ENCODE measurements at places on chromosomes 6 and 20.
A peak's percentile ranks its signal among the peaks of the same experiment; 100 is the strongest.

DNA sequence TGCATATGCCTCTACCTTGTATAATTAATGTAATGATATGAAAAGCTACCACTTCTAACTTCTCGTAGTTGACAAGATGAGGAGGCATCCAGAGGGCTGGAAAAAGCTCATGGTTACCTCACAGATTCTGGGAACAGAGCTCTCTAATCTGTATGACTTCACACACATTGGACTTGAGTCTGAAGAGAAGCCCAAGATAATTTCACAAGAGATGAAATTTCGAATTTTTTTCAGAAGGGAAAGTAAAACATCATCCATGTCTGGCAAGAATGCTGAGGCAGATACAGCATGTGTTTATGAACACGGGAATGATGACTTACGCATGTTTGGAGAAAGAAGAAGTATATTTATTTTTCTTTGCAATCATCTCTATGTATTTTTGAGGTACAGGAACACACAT, 141.8 kb upstream of the TENT5A start:
- DNase-seq = no peak

GRCh38 chr20:57435498-57436222, 44.5 kb downstream of the RBM38 start:
- DNase-seq = peak; percentile 88

DNA sequence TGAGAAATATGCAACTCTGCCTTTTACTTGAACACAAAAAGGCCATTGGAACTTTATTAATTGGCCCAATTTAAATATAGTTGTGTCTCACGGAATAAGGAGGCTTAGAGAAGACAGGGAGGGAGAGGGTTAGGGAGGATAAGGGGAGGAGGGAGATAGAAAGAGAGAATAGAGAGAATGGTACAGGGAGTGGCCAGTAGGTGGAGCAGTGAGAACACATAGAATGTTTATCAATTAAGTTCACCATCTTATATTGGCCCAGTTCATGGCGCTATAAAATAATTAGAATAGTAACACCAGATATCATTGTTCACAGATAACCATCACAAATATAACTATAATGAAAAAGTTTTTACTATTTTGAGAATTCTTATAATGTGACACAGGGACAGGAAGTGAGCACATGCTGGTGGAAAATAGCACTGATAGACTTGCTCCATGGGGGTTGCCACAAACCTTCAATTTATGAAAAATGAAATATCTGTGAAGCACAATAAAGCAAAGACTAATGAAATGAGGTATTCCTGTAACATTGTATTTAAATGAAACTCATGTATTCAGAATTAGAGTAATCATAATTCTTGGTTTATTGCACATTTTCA, 374.1 kb upstream of the MANEA start:
- DNase-seq = no peak

DNA sequence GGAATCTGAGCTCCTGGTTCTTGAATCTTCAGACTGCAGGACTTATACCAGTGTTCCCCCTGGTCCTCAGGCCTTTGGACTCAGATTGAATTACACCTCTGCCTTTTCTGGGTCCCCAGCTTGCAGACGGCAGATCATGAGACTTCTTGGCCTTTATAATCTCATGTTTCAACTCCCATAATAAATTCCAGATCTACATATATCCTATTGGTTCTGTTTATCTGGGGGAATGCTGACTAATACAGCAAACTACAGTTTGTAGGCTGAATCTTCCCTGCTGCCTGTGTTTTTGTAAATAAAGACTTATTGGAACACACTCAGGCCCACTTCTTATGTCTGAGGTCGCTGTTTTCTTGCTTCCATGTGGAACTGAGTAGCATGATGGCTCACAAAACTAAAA, 184.7 kb downstream of the HDGFL1 start:
- DNase-seq = no peak

DNA sequence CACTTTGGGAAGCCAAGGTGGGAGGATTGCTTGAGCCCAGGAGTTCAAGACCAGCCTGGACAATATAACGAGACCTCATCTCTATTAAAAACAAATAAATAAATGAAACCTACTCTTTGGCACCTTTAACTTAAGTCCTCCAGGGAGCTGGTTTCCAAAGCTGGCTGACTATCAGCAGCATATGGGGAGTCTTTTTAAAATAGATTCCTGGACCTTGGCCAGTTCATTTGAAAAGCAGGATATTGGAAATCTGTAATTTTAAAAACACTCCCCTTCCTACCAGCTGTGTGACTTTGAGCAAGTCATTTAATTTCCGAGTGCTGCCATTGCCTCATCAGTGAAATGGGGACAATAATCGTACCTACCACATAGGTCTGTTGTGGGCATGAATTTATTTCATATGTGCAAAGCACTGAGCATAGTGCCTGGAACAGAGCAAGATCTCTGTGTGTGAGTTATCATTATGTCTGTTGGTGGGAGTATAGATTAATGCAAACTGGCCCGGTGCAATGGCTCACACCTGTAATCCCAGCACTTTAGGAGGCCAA, 40.9 kb upstream of the PTPN1 start:
- no peak for DNase-seq

DNA sequence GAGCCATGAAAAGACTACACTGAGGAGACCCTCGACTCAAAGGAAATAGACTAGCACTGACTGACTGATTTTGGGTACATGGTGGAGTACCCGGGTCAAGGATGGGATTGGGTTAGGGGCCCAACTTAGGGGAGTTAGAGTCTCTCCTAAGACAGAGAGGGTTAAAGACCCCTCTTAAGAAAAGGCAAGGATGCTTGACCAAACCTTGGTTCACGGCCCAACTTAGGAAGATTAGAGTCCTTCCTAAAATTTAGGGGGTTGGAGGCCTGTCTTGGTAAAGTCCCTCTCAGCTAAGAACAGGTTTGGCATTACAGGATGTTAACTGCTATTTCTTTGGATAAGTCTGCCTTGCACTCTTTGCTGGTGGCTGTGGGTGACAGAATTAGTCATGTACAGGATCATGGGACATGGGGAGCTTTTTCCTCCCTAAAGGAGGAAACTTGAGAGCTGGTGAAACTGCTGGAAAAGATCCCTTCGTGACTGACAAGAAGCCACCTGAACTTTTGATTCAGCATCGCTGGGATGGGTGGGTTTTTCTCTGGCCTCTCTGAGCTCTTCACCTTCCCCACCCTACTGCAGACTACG, 12.3 kb upstream of the SLC22A16 start:
- no peak for DNase-seq

DNA sequence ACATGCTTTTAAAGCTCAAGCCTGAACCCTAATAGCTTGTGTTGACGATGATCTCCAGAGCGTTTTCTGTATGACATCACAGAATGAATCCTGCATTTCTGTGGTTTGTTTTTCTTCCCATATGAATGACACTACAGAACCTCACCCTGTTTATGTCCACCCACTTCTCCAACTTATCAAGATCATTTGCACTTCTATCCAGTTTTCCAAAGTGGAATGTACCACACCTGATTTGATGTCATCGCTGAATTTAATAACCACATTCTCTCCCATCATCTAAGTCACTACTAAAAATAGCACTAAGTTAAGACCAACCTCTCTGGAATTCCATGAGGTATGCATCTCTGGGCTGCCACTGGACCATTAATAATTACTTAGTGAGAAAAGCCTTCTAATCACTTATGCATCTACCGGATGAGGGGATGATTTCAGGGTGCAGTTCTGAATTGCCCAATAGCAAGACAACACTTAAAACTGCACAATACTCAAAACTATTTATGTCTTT, 33.3 kb upstream of the CITED2 start:
- no peak for DNase-seq

DNA sequence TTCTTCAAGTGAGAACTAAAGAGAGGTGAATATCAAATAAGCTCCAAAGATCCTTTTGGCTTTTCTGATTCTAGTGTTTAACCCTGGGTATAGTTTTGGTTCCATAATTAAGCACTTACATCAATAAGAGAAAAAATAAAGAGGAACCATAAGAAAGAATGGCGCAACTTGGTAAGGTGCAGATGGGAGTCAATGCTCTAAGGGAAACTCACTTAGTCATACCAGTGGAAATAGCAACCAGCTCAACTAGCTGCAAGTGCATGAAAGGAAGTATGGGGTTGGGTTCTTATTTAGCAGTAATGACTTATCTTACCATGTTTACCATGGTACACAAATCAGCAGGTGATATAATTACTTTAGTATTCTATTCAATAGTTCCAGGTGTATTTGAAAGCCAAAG, 296.5 kb upstream of the RUNX2 start:
- no peak for DNase-seq

- DNase-seq = no peak
Observed at GRCh38 chr6:144447472-144447871, 162.3 kb downstream of the UTRN start.

DNA sequence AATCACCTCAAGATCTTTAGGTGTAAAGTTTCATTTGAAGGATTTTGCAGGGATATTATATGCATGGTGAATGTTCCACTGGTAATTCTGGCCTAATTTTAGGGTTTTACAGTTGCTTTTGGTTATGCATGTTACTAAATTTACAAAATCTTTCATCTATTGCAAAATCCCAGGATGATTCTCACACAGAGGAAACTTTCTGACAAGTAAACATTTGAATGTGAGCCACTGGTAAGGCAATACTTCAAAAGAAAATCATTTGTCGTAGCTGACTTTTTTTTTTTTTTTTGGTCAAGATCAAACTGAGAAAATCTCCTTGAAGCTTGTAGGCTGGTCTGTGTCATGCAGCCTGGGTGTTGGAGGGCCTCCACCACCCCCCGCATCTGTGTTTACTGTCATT, 141.9 kb upstream of the EXOC2 start:
- DNase-seq = no peak

DNA sequence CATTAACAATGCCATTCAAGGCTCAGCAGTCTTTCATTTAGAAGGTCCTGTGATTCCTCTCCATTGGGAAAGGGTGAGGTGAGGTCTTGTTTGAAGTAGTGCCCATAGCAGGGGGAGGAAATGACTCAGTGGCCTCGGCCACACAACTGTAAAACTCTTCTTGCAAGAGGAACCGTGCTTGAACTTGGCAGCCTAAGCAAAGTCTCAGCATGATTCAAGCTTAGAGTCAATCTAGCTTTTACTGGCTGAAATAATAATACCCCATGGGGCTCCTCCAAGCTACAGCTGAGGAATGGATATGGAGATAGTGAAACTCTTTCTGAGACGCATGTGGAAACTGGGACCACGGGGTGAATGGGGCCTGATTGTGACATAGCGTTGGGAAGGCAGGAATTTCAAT, 428.2 kb downstream of the BMP2 start:
- DNase-seq = no peak

GRCh38 chr20:45958593-45958992, 13.4 kb downstream of the ZNF335 start:
- DNase-seq = no peak

- no peak for DNase-seq
Observed at GRCh38 chr6:105678516-105678915, 275.6 kb upstream of the PREP start.

- DNase-seq = no peak
Observed at GRCh38 chr6:30530014-30530413, 26.3 kb downstream of the GNL1 start.

DNA sequence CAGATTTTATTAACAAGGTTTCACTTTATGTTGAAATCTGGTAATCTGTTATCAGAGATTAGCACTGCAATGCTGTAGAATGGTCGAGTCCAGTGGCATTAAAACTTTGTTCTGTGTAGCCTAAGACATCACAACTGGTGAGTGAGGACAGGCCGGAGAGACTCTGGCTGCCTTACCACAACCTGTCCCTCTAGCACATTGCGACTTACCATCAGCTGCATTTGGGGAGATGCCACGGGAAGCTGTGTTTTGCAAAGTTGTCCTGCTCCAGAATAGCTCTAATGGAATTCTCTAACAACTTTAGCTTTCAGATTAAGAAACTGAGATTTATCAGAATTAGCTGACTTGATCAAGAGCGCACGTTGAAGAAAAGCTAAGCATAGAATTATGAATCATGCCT, 493.3 kb downstream of the MAFB start:
- DNase-seq = no peak

DNA sequence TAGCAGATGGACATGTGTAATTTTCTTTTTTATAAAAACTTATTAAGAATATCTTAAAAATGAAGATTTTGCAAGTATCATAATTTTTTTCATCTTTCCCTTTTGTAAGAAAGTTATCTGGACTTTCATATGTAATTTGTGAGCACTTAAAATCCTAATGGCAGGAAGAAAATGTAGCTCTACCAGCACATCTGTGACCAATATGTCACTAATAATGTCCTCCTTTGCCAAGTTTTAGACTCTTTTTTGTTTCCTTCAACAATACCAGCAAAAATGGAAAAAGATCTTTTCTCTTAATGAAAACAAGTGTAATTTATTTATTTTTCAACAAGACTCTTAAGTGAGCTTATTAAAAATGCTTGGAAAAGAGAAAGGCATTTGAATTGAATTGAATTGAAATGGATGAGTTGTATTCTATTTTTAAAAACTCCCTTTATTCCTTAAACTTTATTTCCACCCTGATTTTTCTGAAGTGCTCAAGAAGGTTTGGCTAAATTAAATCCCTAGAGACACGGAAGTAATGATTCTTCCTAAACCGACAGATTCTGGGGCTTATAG, 110.7 kb downstream of the KIF6 start:
- no peak for DNase-seq

DNA sequence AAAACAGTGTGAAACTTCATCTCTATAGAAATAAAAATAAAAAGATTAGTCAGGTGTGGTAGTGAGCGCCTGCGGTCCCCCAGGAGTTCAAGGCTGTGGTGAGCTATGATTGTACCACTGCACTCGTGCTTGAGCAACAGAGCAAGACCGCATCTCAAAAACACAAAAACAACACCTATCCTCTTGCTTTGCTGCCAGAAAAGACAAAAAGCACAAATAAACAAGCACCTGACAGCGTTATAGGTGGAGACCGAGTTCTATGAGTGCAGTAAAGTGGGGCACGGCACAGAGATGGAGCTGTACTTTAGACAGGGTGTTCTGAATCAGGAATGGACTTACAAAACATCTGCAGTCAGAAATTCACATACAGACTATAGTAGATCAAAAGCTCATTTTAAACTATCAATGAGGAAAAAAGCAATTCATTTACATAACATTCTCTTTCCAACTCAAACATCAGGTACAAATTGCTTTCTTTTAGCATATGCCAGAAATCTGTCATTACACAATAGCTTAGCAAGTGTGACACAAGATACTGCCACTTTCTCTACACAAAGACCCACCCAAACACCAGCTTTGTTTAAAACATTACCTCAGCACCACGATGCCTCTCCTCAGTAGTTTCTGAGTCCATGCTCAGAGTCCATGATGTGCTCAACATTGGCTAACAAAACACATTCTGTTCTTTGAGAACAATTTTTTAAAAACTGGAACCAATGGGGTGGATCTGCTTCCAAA, 10.1 kb downstream of the EZR start:
- no peak for DNase-seq

DNA sequence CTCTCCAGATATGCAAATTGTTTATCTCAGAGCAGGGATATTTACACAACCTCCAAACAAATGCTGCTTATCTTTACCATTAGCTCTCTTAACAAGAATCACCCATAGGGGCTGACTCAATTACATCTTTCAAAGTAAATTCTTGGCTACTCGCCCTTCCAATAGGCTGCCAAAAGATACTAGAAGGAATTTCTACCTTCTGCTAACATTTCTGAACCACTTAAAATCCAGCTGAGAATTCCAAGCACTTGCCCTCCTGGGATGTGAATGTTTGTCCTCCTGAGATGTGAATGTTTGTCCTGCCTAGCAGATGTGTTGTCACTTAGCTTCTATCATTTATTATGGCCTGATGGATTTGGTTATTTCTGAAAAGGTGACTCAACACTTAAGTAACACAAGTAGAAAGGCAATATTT, 388.0 kb downstream of the GJA1 start:
- DNase-seq = no peak

- DNase-seq = no peak
Observed at GRCh38 chr20:57941604-57942381, 232.0 kb upstream of the PMEPA1 start.

Measured in NCI-H510A (cell line).